Activated CD4-positive, alpha-beta T cell treated with anti-CD3 and anti-CD28 coated beads, Interleukin-2, amount 50 U/mL, for 4 hours (primary cell): ENCODE measurements at places on chromosomes 12 and 14.

DNA sequence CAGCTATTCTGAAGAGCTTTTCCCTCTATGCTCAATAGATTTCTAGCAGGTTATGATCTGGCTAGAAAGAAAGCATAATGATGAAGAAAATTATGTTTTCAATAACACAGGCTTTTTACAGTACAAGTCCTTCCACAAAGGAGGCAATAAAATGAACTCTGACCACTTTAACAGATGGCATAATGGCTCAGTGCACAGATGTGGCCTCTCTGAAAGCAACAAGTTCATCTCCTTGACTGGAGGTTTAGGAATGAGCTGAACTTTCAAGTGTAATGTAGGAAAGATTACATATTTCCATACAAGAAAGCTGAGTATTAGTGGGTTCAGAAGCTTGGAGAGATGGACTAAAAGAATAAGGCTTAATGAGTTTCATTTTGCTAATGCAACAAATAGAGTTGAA lies 147.4 kb downstream of the EFCAB11 start:
- DNase-seq: no peak

GRCh38 chr12:52259657-52260243 lies 14.7 kb upstream of the KRT86 start:
- DNase-seq: no peak

DNA sequence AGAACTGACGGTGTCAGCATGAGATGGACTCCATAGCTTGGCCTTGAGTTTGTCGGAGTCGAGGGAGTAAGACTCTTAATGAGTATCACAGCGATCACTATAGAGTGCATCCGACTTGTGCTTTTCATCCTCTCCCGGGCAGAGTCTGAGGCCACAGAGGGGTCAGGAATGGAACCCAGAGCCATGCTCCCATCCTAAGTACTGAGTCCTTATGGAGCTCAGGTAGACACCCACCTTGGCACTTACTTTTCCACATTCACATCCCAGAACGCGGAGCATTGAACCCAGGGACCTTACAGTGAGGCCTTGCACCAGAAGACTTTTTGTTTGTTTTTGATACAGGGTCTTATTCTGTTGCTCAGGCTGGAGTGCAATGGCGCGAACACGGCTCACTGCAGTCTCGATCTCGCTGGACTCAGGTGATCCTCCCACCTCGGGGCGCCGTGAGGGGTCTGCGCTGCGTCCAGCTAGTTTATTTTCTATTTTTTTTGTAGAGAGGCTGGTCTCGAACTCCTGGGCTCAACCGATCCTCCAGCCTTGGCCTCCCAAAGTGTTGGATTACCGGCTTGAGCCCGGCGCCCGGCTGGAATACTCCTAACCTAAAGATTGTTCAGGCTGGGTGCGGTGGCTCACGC lies 719 bp upstream of the SRSF9 start:
- no peak for DNase-seq

DNA sequence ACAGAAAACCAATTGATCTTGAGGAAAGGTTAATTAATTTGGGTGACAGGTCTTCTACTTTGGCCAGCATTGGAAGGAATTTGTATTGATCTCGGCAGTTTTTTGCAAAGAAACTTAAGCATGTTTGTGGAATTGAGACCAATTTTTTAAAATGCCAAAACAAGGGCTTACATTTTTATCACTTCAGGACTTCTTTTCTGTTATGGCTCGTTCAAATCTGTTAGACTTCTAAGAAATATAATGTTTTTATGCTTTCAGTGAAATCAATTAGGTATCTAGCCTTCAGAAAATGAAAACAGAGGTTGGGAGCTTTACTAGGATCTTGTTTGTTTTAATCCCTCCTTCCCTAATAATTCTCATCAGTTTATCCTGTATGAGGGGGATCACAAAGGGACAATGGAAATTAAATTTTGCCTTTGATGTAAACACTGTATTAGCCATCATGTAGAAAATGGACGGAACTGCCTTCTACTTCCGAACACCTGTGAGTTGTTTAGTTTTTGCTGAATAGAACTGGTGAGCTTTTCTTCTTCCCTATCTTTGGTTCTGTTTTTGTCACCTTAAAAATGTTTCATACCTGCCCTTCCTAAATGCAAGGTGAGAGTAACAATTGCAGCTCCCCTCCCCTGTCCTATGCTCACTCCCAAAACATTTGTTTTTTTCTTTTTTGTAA lies 7.8 kb downstream of the FOXA1 start:
- no peak for DNase-seq

- DNase-seq: no peak
Measured at GRCh38 chr14:43361751-43362150, 1145.3 kb downstream of the FSCB start.

DNA sequence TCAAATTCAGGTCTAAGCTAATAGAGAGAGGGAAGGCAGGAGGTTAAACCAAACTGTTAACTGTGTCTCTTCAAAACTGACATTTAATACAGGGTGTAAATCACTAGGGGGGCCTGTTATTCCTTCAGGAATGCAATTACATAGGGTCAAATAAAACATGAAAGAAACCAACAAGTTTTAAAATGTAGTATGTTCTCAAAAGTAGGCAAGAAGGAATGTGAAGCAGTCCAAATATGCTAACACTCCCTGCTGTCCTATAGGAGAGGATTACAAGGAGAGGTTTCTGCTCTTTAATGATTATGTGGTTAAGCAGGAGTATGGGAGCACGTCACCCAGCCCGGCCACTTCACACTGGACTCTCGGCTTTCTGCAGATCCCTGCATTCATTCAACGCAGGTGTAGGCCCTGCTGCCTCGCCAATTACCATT lies 42.5 kb upstream of the BMP4 start:
- DNase-seq: no peak

GRCh38 chr12:54959291-54960018 lies 25.1 kb downstream of the TESPA1 start:
- DNase-seq: no peak

GRCh38 chr12:104684884-104685283 lies 228.1 kb downstream of the CHST11 start:
- DNase-seq: no peak

DNA sequence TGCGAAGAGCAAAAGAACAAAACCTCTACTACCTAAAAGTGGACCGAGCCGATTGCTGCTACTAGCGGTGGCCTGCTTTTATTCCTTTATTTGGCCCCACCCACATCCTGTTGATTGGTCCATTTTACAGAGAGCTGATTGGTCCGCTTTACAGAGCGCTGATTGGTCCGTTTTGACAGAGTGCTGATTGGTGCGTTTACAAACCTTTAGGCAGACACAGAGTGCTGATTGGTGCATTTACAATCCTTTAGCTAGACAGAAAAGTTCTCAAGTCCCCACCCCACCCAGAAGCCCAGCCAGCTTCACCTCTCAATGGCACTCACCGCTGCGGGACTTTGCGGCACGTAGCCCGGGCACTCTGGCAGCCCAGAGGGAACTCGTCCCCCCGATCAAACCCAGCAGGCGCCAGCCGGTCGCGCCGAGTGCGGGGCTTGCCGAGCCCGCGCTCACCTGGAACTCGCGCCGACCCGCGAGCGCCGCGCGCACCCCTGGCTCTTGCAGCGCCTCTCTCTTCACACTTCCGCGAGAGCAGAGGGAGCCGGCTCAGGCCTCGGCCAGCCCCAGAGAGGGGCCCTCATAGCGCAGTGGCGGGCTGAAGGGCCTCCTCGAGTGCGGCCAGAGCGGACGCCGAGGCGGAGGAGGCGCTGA lies 8.7 kb upstream of the FGD4 start:
- DNase-seq: no peak

GRCh38 chr12:110005319-110005973 lies 6.2 kb downstream of the ANKRD13A start:
- DNase-seq: no peak

DNA sequence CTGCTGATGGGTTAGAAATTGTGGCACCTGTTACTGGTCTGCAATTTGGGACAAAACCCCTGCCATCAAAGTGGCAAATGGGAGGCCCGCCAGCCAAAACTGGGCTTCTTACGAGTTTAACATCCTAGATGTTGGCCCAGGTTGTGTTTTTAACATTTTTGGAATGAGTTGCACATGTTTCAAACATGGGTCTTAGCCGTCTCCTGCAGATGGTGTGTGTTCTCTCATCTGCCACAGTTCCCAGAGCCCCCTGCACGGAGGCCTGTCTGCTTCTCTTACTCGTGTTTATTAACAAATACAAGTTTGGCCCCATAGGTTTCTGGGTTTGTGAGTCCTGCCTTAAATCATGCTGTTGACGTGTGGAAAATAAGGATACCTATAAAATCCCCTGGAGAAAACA lies 46.5 kb downstream of the CACNA2D4 start:
- no peak for DNase-seq

- DNase-seq: no peak
Measured at GRCh38 chr14:72998252-72998903, 28.5 kb downstream of the ZFYVE1 start.

DNA sequence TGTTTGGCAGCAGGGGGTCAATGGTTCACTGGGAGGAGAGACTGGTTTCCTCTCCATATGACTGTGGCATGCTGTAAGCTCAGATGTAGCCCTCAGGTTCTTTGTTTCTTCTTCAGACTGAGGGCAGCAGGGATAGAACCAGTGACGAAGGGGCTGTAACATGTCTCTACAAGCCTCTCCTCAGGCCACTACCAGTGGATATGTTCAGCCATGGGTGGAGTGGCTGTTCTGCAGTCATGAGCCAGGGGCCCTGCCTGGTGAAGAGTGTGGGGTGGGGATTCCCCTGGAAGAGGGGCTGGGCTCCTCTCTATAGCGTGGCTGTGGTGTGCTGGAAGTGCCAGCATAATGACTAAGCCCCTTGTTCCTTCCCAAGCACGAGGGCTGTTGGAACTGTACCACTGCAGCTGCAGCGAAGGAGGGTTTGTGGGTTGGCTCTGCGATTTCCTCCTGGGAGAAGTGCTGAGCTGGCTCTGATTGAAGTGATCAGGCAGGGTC lies 55.8 kb downstream of the CMAS start:
- no peak for DNase-seq

GRCh38 chr14:33206981-33207380 lies 268.3 kb downstream of the NPAS3 start:
- DNase-seq: no peak

GRCh38 chr14:74892745-74893144 lies 11.0 kb downstream of the DLST start:
- no peak for DNase-seq

- no peak for DNase-seq
Measured at GRCh38 chr12:88781909-88782308, 201.6 kb upstream of the KITLG start.

DNA sequence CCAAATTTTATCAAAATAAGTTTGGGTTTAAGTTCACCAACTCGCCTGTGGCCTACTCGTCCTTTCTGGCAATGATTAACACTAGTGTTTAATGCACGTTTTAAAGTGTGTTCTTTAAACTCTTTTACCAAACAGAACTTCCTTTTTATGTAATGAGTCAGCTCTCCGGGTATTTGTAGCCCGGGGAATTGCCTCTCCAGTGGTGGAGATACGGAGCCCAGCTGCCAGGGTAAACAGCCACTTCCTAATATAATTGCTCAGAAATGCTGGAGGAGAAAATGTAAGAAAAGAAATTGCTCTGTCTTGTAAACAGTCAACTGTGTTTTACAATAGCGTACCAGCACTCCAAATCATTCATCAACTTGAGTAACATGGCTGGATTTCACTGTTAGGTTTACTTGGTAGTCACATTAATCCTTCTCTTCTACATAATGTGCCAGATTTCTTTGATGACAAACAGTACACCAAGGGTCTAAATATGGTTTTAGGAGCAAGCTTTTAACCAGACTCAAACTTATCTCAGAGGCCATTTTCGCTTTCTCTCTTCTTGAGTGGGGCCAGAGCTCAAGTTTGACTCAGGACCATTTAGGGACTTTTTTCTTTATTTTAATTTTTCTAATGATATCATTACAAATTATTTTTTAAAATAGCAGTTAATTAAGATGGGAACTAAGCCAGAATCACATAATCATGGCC lies 101.2 kb upstream of the SLC38A2 start:
- DNase-seq: no peak

DNA sequence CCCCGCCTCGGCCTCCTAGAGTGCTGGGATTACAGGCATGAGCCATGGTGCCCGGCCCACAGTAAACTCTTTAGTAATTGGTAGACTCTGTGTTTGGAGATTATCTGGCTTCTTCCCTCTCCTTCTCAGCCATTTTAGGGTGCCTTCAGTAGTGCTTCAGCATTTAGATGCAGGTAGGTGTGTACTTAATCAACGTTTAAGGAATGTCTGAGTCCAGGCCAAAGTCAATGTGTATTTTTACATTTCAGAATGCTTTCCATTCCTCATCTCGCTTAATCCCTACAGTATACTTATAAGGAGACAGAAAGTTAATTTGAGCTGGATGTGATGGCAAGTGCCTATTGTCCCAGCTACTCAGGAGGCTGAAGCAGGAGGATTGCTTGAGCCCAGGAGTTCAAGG lies 20.5 kb upstream of the MGP start:
- no peak for DNase-seq

GRCh38 chr12:34406996-34407300 lies 384.7 kb downstream of the ALG10 start:
- no peak for DNase-seq

GRCh38 chr12:58916161-58916621 lies 4.1 kb downstream of the LRIG3 start:
- no peak for DNase-seq

DNA sequence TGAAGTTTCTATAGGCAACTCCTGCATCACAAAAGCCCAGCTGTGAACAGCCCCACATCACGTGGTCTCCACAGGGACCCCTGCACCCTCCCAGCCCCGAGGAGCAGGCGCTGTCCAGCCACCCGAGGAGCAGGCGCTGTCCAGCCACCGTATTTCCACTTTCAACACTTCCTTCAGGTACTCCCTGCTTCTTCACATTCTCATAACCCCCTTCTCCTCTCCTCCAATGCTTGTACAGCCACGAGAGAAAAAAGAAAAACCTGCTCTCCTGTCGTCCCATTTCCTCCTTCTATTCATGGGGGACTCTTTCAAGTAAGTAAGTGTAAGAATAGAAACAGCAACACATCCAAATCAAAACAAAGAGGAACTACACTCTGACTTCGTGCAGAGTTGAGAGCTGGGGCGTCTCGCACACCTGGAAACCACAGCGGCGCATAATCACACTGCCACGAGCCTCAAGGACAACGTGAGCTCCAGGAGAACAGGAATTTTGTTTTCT lies 11.9 kb downstream of the CDC42BPB start:
- DNase-seq: no peak

DNA sequence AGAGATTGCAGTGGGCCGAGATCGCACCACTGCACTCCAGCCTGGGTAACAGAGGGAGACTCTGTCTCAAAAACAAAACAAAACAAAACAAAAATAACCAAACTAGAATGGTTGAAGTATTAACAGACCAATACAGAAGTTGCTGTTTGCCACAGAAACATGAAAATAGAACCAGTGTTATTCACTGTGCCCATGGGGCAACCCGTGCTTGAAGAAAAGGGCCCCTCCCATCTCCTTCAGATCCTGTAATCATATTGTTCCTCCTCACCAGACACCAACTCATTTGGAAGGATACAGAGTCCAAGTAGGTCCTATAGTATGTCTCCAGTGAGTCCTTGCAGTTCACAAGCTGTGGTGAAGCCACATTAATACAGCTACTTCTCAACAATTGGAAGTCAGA lies 30.9 kb downstream of the SLC35F4 start:
- DNase-seq: no peak

GRCh38 chr14:87434680-87435079 lies 558.3 kb downstream of the GALC start:
- no peak for DNase-seq

GRCh38 chr12:116547955-116548501 lies 11.2 kb upstream of the MAP1LC3B2 start:
- no peak for DNase-seq

- DNase-seq: no peak
Measured at GRCh38 chr12:80173083-80173864, 73.9 kb downstream of the OTOGL start.
